ENCODE measurements at places on chromosomes 3 and 15. TPM values are rescaled to one million over a fixed set of nuclear protein-coding genes. Genes with fewer than 3 reads are reported as not detected.

DNA sequence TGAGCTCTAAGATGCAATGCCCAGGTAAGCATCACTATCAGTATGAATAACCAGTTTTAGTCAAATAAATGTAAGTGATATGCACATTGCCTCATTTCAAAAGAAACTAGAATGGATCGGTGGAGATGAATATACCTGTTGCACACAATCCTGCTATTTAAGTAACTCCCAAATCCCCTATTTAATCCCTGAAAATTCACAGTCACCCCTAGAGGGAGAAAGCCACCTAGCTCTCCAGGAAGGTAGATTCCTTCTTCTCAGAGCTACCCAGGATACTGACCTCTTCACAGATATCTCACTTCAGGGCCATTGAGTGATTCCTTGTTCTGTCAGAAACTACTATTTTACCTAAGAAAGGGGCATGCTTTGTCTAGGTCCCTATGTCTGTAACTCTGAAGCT lies 11.7 kb downstream of the LSAMP start:
- H3K4me3 ChIP-seq = no peak overlapping the region
- no peak for DNase-seq
- H3K27me3 ChIP-seq = no peaks in the 10 kb centered on the region

The ENTPD3 gene
- total RNA-seq = 0.24 TPM

DNA sequence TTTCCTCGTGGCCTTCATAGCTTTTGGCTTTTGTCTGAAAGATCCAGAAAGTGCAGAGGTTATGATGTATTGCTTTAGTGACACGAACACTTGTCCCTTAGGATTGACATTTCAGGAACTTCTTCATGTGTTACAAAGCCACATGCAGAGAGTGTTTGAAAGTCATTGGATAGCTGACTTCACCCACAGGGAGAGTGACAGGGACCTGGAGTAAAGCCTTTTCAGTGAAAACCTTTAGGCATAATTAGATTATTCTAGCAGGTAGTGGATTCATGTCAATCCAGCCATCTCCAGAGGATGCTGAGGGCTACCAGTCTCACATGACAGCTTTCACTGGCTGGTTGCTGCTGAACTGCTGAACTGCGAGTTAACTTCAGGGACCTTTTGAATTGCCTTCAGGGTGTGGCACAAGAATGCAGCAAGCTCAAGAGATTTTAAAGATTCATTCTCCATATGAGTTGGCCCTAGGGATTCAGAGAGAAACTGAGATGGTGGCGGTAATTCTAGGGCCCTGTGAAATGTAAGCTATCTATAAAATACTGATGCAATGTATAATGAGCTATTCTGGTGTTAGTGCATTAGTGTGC lies 267.0 kb upstream of the GOLIM4 start:
- H3K4me1 ChIP-seq = no peaks in the 10 kb centered on the region
- no peaks in the 10 kb centered on the region for H3K36me3 ChIP-seq
- no peak for DNase-seq
- no peak overlapping the region for H3K4me3 ChIP-seq

The EXD1 gene
- 42.9 TPM for total RNA-seq

DNA sequence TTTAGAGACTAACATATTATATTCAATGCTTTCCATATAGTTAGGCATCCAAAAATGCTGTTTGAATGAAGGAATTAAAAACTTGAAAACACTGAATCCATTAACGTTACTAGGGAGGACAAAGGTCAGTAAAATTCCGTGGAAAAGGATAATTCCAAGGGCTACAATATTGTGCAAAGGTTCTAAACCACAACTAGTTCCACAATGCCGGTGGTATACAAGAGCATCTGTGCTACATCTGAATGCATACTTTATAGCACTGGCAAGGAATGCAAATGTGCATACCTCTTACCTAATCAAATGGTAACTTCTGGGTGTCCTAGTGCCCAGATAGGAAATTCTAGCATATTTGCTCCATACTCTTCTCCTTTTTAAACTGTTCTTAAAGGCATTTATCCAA lies 2.2 kb downstream of the ICE2 start:
- H3K4me3 ChIP-seq = no peak overlapping the region
- H3K27ac ChIP-seq = no peak overlapping the region
- peaks cover 15% of the 10 kb centered on the region for H3K4me1 ChIP-seq

GRCh38 chr15:68781766-68782588 lies 38.7 kb downstream of the ANP32A start:
- peak; percentile 27 for DNase-seq
- H3K27me3 ChIP-seq = no peaks in the 10 kb centered on the region
- H3K36me3 ChIP-seq = no peaks in the 10 kb centered on the region
- no peak overlapping the region for H3K4me3 ChIP-seq

The PLXND1 gene
- 50.2 TPM for total RNA-seq

The GPR87 gene
- not detected for total RNA-seq

The DBR1 gene
- 6.9 TPM for total RNA-seq

The SPATA12 gene
- total RNA-seq = 4.3 TPM

GRCh38 chr15:68640791-68641331 lies 62.1 kb downstream of the CORO2B start:
- H3K4me3 ChIP-seq = no peak overlapping the region
- peak overlapping the region; percentile 82 for H3K27ac ChIP-seq
- no peaks in the 10 kb centered on the region for H3K36me3 ChIP-seq
- peak; percentile 90 for DNase-seq
- H3K27me3 ChIP-seq = no peaks in the 10 kb centered on the region

DNA sequence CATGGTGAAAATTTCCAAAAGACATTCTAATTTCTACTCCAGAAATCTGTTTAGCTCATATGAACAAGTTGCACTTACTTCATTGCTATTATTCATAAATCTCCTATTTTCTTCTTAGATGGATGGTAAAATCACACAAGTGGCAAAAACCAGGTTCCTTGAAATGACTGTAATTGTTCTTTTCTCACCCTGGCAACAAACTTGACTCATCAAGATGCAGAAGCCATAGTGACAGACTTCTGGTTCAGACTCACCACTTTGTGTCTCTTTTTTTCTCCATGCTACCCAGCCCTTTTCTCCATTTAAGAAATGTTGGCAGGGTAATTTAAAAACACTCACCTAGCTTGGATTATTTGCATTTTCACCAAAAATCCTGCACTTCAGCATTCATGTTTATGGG lies 82.1 kb downstream of the LRRC28 start:
- no peaks in the 10 kb centered on the region for H3K27me3 ChIP-seq
- H3K4me1 ChIP-seq = no peaks in the 10 kb centered on the region
- no peak for DNase-seq

The IL20RB gene
- total RNA-seq = 2.0 TPM

- peaks cover 20% of the 10 kb centered on the region for H3K4me1 ChIP-seq
- H3K27me3 ChIP-seq = no peaks in the 10 kb centered on the region
- H3K36me3 ChIP-seq = no peaks in the 10 kb centered on the region
- DNase-seq = no peak
- H3K27ac ChIP-seq = no peak overlapping the region
These were observed 72.2 kb upstream of the RAD18 start for GRCh38 chr3:9035473-9035872.

The PLA2G4F gene
- 0.31 TPM for total RNA-seq

- DNase-seq = no peak
- H3K4me3 ChIP-seq = no peak overlapping the region
- no peaks in the 10 kb centered on the region for H3K36me3 ChIP-seq
- H3K27ac ChIP-seq = no peak overlapping the region
- H3K27me3 ChIP-seq = no peaks in the 10 kb centered on the region
- no peaks in the 10 kb centered on the region for H3K4me1 ChIP-seq
These were observed 19.9 kb downstream of the GOLM2 start for GRCh38 chr15:44308415-44308814.

GRCh38 chr15:81160312-81161159 lies 26.5 kb downstream of the CFAP161 start:
- H3K4me1 ChIP-seq = peaks cover 20% of the 10 kb centered on the region
- DNase-seq = peak; percentile 57
- no peaks in the 10 kb centered on the region for H3K36me3 ChIP-seq
- no peak overlapping the region for H3K27ac ChIP-seq

Data from testis (tissue), 5 donors.